ENCODE measurements at places on chromosomes 6 and 20.
A peak's percentile ranks its signal among the peaks of the same experiment; 100 is the strongest.

- no peak for DNase-seq
Measured at GRCh38 chr6:3650076-3650958, 101.2 kb downstream of the PXDC1 start.

- DNase-seq = no peak
Measured at GRCh38 chr20:34127792-34128191, 15.7 kb upstream of the EIF2S2 start.

DNA sequence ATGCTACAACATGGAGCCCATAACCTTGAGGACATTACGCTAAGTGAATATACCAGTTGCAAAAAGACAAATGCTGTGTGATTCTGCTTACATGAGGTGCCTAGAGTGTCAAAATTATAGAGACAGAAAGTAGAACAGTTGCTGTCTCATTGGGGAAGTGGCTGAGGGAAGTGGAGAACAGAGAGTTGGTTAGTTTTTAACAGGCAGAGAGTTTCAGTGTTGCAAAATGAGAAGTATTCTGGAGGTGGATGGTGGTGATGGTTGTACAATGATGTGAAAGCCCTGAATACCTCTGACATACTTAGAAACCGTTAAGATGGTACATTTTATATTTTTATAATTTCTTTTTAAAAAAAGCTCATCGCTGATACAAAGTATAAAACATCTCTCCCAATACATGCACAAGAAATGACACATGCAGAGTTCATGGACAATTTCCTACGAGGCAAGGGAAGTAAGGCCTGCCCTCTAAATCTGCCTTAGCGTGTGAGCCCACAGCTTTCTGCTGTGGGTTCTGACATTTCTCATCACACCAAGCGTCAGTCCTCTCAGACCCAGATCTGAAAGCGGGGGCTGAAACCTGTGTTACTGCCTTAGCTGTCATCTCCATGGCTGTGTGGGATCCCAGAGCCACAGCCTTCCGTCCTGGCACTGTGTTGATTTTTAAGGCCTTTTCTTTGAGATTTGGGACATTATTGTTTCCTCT lies 126.0 kb downstream of the RNASET2 start:
- peak; percentile 80 for DNase-seq

DNA sequence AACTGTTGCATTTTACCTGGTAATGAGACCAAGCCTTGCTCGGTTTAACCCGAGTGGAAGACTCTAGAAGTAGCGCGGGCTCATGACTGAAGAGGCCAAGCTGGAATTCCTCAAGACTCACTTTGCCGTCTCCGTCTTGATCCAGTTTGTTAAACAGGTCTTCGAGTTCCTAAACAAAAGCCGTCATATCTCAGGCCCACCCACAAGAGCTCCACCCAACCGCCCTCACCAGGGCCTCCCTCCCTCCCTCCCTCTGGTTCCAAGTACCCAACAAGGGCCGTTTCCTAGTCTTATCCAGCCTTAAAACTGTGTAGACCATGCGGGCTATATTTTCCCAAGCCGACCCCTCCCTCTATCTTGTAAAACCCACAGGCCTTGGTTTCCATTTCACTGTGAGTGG lies 81.4 kb downstream of the NINL start:
- no peak for DNase-seq

GRCh38 chr20:33172781-33173180 lies 4.8 kb downstream of the BPIFA2 start:
- no peak for DNase-seq

DNA sequence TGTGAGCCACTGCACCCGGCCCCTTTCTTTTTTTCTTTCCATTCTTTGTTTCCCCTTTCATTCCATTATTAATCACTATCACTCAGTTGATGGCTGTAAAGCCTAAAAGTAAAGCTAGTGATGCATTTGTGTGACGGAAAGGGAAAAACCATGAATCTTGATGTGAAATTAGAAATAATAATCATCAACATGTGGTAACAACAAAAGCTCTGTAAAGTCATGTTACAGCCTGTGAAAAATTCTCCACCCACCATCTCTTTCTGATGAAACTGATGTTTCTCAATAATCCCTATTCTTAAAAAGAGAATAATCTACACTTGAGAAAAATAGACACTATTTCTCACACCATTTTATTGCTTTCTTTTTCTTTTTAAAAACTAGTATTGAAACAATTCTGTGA lies 80.0 kb downstream of the CRYBG1 start:
- no peak for DNase-seq

DNA sequence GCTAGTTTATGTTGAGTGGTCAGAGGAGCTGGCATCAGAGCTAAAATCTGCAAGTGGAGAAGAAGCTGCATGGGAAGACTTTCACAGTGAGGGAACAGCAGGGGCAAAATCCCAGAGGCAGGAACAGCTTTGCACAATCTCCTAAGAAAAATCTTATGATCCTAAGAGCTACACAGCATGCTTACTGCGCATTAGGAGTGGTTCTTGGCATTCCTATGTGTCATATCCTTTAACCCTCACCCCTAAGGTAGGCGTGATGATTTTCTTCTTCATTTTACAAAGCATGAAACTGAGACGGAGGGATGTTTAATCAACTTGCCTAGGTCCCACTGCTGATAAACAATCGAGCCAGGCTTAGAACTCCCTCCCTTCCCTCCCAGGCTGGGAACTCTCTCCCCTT lies 313.6 kb upstream of the SULF2 start:
- DNase-seq = no peak

GRCh38 chr20:46111028-46111835 lies 6.9 kb upstream of the CD40 start:
- DNase-seq = peak; percentile 50

GRCh38 chr20:49948178-49948577 lies 12.0 kb downstream of the RNF114 start:
- DNase-seq = no peak

DNA sequence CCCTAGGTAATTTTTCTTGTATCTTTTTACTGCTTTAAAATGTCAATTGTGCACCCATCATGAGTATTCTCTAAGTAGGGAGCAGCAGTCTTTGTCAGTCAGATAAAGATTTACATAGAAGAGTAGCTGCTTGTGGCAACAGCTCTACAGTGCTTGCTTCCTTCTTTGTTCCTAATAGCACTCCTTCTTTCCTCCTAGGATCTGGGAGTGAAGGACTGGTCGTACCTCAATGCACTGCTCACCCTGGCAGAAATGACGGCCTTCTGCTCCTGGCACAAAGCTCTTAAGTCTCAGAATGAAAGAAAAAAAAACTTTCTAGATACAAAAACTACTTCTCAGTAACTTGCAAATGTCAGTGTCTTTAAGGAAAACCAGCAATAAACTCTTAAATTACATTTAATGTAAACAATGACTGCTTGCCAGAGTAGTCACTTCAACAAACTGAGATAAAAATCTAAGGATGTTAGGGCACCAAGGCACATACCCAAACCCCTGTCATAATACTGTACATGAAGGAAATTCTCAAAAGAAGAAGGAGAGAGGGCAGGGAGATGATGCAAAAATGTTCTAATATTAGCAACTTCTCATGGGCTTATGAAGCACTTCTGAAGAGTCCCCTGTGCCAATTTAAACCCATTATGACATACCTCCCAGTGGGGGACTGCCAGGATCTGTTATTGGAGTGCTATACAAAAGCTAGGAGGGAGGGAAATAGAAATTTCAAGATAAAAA lies 34.0 kb downstream of the NCOA6 start:
- DNase-seq = no peak

DNA sequence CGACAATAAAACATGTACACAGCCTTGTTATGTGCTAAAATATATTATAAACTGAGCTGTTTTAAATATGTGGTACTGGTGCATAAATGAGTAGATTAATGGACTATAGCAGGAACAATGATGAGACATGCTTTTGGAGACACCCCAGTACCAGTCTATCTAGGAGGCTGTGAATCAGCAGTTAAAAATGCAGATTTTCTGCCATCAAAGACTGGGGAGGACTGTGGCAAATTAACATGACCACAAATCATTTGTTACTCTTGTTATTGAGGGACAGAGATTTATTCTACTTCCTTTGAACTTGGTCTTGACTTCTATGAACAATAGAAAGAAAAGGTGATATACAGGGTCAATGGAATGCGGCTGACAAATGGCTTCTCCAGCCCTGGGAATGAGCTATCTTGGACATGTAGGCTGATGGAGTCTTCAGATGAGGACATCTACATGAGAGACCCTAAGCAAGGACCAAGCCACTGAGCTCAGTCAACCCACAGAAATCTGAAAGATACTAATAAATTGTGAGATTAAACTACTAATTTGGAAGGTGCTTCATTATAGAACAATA lies 551.7 kb upstream of the GJE1 start:
- no peak for DNase-seq

GRCh38 chr6:13300643-13301590 lies 27.4 kb downstream of the TBC1D7 start:
- no peak for DNase-seq

- DNase-seq = no peak
Measured at GRCh38 chr6:34485321-34486060, 19.6 kb downstream of the PACSIN1 start.

DNA sequence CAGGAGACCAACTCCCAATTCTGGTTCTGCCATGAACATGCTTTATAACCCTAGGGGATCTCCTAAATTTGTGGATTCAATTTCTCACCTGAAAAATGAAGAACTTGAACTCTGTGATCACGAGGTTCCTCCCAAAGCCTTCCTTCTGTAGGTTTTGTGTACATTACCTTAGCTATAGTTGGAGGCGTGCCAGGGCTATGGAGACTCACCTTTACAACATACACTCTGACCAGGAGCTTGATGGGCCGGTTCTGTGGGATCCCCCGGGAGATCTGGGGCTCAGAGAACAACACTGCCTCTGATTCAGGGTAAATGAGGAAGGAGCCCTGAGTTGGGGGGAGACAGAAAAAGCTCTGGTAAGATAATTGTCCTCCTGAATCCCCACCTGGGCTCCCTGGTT lies 34.1 kb downstream of the ERGIC3 start:
- DNase-seq = no peak

DNA sequence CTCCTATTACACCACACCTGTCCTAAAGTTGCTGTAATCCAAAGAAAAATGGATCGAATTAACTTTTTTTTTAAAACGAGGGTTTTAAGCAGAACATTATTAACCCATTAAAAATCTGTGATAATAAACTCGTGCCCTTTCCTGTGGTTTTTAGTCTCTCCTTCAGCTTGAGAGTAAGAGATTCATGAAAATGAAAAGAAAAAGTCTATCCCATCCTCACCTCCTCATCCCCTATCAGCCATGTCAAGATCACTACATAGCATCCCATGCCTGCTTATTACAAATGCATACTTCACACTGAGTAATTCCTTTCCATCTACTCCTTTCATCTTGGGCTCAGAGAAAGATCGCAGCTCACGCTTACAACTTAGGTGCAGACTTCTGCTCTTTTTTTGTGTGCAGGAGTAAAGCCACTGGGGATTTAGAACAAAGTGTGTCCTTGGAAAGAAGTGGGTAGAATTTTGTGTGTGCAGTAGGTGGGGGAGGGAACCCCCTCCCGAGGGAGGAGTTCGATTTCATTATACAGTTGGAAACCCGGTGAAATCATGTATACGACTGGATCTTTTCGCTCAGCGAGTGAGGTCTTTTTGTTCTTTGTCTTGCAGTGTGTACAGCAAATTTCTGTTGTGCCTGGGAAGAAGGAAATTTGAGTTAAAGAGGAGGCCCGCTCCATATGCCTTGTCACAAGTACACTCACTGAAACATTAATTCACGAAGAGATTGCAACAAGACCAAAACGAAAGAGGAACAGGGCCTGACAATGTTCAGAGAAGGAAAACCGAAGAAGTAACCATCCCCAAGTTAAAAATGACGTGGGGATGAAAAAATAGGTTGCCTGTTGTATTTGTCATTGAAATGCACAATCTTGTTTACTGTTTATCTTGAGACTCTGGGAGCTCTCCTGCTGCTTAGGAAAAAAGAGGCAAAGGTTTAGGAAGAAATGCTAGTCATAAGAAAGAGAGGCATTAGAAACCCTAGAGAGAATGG lies 146.5 kb upstream of the ZNF217 start:
- DNase-seq = no peak

GRCh38 chr20:3449319-3449718 lies 21.5 kb upstream of the ATRN start:
- DNase-seq = no peak

GRCh38 chr20:48738094-48738398 lies 89.8 kb downstream of the PREX1 start:
- DNase-seq = no peak

DNA sequence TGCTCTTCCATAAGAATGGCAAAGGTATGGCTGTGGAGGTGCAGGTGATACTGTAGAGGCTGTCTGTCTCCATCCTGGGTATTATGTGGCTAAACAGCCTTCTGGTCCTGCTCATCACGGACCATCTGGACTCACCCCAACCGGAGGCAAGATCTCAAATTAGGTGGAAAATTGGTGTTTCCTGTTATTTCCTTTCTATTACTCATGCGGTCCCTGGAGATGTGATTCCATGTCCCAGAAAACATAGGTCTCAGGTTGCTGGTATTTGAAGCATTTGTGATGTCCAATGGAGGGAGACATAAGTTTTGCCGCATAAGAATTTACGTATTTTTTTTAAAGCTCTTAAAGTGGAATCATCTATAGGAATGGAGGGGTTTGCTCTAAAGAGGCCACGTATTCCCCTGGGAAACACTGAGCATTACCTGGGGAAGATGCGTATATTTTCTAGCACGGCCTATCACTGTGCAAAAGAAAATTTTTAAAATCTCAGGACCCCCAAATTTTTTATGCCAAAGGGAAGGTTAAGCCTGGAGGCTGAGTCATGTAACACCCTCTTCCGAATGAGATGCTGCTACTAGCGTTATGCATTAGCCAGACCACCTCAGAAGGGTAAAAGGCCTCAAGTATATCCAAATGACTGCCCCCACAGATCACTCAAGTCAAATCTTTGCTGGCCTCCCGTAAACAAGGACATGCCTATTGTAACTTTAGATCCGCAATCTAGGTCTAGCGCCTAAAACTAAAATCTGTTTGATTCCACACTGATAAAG lies 22.4 kb upstream of the PBOV1 start:
- no peak for DNase-seq

- DNase-seq = no peak
Measured at GRCh38 chr20:12014736-12015135, 97.0 kb downstream of the BTBD3 start.

GRCh38 chr6:7921632-7922092 lies 11.1 kb upstream of the TXNDC5 start:
- DNase-seq = no peak

DNA sequence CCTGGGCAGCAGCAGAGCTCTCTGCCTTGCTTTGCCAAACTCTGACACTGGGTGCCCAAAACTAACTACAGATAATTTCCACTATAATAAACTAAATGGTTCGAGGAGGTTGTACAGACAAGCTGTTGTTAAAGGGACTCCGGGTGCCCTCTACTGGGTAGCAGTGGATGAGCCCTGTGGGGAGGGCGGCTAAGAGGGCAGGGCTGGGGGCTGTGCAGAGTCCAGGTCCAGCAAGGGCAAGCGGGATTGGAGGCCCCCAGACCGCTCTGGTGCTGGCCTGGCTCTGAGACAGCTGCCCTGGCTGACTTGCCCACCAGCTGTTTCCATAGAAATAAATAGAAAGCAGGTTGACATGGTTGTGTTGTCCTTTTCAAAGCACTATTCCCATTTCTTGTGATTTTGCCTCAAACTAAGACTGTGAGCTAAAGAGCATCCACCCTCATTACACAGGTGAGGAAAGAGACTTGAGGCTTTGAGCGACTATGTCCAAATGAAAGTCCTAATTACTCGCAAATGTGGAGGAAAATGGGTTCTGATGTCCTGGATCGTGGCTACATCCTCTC lies 167.6 kb upstream of the CST7 start:
- no peak for DNase-seq

GRCh38 chr20:41408156-41408794 lies 41.7 kb upstream of the EMILIN3 start:
- DNase-seq = no peak
